ENCODE measurements at places on chromosomes 13 and 19.
A peak's percentile ranks its signal among the peaks of the same experiment; 100 is the strongest.

- DNase-seq = peak; percentile 96
Measured at GRCh38 chr19:39398297-39398864, 7.2 kb downstream of the MED29 start.

DNA sequence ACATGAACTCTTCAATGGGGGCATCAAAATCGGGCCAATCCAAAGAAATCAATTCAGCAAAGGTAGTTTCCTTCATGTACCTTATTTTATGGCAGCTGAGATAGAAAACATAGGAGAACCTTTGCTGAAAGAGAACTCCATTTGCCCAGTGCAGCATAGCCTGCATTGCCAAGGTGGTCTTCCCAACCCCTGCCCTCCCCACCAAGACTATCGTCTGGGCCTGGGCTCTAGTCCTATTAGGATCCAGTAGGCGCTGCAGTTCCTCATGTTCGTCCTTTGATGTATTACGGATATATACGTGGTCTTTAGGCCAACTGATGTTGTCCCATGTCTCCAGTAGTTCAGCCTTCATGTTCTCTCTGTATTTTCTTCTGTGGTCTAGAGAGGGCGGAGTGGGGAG, 19.2 kb downstream of the NLRP13 start:
- DNase-seq = no peak

GRCh38 chr19:33303791-33304345, 1.5 kb upstream of the CEBPA start:
- no peak for DNase-seq

GRCh38 chr13:37648609-37649008, 50.0 kb upstream of the POSTN start:
- no peak for DNase-seq

GRCh38 chr19:10418485-10419199, 1.7 kb upstream of the PDE4A start:
- no peak for DNase-seq

DNA sequence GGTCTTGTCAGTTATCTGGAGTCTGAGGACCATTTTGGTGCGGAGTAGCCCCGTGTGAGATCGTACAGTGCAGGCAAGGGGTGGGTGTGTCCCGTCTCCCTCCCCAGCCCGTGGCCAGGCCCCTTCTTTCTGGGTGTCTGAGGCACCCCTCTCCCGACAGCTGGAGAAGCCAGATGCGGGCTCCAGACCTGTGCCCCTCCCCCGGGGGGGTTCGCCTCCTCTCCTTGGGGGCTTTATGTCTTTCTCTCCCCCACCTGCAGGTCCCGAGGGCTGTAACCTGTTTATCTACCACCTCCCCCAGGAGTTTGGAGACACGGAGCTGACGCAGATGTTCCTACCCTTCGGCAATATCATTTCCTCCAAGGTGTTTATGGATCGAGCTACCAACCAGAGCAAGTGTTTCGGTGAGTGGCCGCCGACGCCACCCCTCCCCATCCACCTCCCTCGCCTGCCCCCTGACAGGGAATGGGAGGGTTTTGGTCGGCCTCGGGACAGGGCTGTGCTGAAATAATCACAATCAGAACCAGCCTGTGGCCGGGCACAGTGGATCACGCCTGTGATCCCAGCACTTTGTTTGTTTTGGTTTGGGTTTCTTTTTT, 65.6 kb downstream of the CELF5 start:
- DNase-seq = no peak

DNA sequence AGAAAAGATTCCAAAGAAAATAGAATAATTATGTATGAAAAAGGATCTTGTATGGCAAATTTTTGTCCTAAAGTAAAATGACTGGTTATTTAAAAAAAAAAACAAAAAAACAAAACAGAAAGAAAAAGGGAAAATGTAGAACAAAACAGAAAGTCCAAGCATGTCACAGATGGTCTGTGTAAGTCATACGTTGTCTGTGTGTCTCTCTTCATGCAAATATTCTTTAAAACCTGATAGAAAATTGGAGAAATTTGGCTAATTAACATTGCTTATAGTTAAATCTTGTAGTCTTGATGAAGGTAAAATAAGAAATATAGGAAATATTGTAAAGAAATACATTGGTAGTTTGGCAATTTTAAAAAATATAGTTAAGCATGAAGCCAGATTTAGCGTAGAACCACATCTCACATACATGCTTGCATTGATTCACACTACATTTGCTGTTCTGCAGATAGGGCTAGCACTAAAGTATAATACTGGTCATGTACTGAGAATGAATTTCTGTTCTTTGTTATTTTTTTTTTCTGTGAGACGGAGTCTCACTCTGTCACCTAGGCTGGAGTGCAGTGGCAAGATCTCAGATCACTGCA, 58.4 kb downstream of the SPRYD7 start:
- DNase-seq = no peak

GRCh38 chr13:97889803-97890202, 63.7 kb upstream of the IPO5 start:
- no peak for DNase-seq

DNA sequence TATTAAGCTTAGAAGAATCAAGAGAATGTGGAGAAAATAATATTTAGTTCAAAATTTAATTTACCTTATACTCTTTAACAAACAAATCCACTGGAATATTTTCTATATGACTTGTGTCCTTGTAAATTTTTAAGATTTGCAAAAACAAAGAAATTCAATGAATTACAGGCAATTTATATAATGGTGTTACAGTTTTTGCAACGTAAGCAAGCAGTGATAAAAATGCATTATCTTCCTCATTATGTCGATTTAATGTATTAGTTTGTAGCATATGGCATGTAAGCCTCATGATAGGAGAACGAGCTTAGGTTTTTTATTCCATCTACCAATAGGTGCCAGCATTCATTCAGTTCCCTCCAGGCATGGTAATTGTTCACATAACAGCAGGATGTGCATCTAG, 100.0 kb upstream of the PCDH9 start:
- DNase-seq = no peak

DNA sequence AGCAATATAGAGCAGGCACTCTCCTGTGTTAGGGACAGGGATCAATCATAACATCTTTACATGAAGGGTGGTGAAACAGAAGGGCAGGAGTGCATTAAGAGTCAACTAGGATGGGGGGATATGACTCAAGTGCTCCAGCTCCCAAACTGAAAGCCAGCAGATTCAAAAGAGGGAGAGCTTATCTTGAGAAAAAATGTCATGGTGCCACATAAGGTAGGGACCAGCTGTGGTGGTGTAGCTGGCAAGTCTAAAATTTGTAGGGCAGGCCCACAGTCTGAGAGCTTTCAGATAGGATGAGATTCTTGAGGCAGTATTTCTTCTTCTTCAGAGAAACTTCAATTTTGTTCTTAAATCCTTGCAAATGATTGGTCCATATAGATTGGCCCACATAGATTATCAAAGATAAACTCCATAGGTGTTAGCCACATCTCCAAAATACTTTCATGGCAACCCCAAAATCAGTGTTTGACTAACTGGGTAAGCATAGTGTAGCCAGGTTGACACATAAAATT, 19.1 kb downstream of the DNAJC15 start:
- no peak for DNase-seq

DNA sequence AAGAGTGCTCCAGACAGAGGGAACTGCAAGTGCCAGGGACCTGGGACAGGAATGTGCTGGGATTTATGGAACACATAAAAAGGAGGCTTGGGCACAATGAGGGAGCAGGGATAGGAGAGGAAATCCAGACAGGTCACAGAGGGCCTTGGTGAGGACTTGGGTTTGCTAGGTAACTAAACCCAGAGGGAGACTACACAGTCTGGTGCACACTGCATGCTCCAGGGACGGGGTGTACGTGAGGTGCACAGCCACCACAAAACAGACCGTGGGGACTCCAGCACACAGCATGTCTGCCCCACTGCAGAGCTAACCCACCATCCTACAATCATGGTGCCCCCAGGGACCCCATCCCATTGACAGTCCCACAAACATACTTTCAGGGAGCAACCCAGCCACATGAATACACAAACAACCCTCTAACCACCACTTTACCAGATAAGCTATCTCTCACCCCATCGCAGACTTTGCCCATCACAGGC, 5.5 kb upstream of the ZFP36 start:
- no peak for DNase-seq

GRCh38 chr19:27764186-27764804, 1448.7 kb downstream of the UQCRFS1 start:
- no peak for DNase-seq

GRCh38 chr13:95091755-95092154, 209.5 kb downstream of the ABCC4 start:
- no peak for DNase-seq

DNA sequence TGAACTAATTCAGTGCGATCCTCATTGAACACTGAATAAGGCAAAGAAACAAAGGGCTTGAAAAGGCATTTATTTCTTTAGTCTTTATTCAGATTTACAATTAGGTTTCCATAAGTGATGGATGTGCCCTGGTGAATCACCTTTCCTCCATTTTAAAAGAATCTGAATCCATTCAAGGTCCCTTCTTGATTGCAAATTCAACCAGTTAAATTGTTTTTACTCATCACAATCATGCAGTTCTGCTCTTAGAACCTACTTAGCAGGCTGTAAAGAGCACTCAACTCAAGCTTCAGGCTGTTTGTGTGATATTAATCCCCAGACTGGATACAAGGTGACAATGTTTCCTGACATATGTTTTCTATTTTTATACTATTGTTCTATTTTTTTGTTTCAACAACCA, 321.0 kb downstream of the TBC1D4 start:
- no peak for DNase-seq

- DNase-seq = peak; percentile 62
Measured at GRCh38 chr13:27556109-27556508, 64.2 kb downstream of the LNX2 start.

GRCh38 chr19:2618611-2619010, 83.9 kb downstream of the GNG7 start:
- peak; percentile 94 for DNase-seq

DNA sequence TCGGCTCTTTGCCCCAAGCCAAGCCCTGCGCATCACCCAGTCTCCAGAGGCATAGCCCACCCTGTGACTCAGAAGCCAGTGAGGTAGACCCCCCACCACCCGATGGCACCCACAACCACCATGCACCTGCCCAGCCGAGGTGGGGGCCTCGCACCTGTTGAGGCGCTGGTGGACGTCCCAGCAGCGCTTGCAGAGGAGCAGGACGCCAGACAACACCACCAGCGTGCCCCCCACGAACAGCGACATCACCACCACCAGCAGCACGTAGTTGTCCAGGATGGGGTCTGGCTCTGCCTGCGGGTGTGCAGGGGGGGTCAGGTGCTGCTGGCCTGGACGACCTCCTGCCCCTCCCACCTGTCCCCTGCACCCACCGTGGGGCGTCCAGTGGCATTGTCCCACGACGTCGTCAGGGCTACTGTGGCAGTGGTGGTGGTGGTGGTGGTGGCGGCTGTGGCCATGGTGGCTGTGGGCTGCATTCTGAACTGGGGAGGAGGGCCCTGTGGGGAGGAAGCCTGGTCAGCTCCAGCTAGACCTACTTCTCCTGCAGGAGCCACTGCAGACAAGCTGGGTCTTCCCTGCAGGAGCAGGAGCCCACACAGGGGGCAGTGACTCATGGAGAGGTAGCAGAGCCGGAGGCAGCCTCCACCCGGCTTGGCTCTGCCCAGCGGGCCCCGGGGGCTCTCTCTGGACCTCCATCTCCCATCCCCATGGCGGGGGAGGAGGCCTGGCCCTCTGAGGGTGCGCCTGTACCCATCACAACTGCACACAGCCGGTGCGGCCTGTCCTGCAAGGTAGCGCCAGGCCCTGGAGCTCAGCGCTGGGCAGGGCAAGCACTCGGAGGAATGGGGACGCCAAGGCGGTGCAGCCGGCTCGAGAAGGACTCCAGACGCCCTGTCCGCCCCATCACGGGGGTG, 1.9 kb downstream of the CBARP start:
- DNase-seq = no peak

DNA sequence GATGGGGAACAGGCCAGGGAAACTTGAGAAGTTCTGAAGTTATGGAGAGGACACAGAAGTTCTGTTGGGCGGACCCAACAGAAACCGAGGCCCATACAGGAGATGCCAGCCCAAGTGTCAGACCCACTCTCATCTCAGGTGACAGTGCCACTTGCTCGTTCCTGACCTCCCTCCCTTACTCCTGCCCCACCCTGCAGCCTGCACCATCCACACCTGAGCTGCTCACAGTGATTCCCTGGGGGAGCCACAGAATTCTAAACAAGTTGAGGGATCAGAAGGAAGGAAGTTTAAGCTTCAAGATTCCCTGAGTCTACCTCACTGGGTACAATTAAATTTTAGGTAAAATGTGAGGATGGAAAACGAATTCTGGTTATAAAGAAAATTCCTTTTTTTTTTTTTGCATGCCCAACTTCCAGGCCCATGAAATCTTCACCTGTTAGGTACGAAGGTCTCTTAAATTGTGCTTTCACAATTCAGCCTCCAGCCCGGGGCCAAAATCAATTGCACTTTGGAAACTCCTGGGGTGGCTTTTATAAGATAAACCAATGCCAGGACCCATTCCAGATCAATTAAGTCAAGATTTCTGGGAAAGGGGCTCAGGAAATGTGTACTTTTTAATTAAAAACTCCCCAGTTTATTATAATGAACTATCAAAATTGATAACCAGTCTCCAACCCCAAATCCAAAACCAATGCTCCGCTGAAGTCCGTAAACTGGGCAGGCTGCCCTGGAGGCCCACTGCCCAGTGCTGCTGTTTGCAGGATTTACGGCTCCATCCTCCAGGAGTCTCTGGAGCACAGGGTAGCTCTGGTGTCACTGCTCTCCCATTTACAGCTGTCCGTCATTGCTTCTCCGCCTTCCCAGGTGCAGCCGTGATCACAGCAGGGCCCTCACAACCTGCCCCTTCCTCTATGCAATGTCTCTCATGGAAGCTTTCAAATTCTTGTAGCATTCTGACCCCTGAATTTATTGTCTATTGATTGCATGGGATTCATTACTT, 643.5 kb downstream of the UQCRFS1 start:
- no peak for DNase-seq

DNA sequence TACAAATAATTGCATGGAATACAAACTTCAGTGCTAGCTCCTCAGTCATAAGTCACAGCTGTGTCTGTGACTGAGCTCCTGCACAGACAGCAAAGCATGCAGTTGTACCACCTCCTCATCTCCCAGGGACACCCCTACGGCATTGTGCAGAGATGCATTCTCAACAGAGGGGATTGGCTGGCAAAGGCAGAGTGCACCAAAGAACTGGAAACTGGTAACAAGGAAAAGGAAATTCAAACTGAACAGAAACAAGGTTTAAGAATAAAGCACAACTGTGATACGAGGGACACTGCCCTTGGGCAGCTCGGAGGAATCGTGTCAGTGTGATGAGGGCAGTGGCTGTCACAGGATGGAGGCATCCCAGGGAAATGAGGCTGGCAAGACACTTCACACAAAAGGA, 126.1 kb upstream of the SOX1 start:
- DNase-seq = no peak

GRCh38 chr19:38224014-38224862, at the start of gene DPF1:
Gene DPF1 (minus strand): TSS chr19:38224222. CDS start chr19:38224142, 80 bp downstream.
- peak; percentile 29 for DNase-seq

GRCh38 chr13:96783511-96783910, 210.8 kb downstream of the OXGR1 start:
- no peak for DNase-seq

- DNase-seq = no peak
Measured at GRCh38 chr19:13868663-13869062, 8.3 kb upstream of the NANOS3 start.
